Immature natural killer cell (primary cell): ENCODE measurements at places on chromosomes 11 and 22. TPM values are rescaled to one million over a fixed set of nuclear protein-coding genes. Genes with fewer than 3 reads are reported as not detected.

GRCh38 chr11:126112547-126112946 is 49.9 kb upstream of the CDON start:
- peaks cover 5% of the 10 kb centered on the region for H3K27me3 ChIP-seq
- DNase-seq: no peak
- H3K4me3 ChIP-seq: no peak overlapping the region

GRCh38 chr22:42615092-42615859 is 593 bp upstream of the POLDIP3 start:
- no peaks in the 10 kb centered on the region for H3K36me3 ChIP-seq
- H3K4me3 ChIP-seq: peak overlapping the region; percentile 97
- DNase-seq: peak; percentile 90
- H3K4me1 ChIP-seq: peaks cover 51% of the 10 kb centered on the region

DNA sequence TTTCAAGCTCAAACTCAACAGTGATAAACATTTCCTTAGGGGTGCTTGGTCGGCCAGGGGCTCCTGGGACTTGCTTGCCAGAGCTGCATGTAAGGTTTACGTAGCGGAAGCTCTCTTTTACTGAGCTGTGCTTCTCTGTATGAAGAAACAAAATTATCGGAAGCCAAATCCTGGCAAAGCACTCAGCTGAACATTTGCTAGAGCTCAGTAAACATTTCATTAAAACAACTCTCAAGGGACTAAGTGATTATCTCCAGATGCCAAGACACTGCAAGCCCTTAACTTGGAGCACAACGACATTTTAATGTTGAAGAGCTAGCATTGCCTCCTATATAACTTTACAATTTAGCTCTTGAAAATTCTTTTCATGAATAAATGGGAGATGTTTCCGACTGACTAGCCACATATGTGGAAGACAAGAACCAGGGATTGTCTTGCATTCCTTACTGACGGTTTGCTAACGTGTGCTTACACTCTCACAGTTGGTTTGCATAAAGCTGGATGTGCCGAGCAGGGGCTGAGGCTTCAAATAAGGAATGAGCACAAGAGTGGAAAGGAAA is 43.4 kb downstream of the SCUBE2 start:
- H3K27me3 ChIP-seq: no peaks in the 10 kb centered on the region
- H3K36me3 ChIP-seq: no peaks in the 10 kb centered on the region
- no peak overlapping the region for H3K27ac ChIP-seq
- no peak overlapping the region for H3K4me3 ChIP-seq

GRCh38 chr22:43147821-43148220 is 3.5 kb upstream of the TSPO start:
- H3K36me3 ChIP-seq: no peaks in the 10 kb centered on the region
- H3K4me1 ChIP-seq: peaks cover 47% of the 10 kb centered on the region
- H3K4me3 ChIP-seq: peak overlapping the region; percentile 32
- H3K27me3 ChIP-seq: peaks cover 16% of the 10 kb centered on the region
- DNase-seq: no peak
- H3K27ac ChIP-seq: peak overlapping the region; percentile 34

DNA sequence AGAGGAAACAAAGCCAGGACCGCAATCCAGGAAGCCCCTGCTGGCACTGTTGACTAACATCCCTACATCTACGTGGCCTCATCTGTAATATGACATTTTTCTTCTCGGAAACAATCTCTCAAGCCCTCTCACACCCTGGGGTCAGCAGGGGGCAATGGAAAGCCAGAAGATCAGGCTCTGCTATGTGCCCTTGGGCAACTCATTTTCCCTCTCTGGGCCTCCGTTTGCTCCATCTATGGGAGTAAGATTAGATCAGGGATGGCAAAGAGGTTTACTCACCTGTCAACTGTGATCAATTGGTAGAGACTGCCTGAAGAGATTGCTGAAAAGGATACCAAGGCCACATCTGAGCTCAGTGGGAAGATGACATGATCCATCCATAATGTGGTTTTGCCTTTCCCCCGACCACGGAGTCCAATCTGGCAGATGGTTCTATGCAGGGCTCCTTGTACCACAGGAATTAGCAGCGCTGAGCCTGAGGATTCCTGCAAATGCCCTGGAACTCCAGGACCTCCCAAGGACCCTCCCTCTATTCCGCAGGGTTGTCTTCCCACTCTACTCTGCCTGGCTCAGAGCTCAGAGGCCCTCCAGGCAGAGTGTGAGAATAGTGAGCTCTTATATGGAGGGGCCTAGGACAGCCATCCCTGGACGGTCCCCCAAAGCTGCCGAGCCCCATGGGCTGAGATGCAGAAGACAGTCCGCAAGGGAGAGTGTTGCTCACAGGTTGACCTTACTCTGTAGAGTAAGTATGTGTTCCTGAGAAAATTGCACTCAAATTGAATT is 66.1 kb downstream of the CHST1 start:
- DNase-seq: no peak
- H3K4me1 ChIP-seq: no peaks in the 10 kb centered on the region
- H3K4me3 ChIP-seq: no peak overlapping the region
- no peaks in the 10 kb centered on the region for H3K36me3 ChIP-seq
- peaks cover 26% of the 10 kb centered on the region for H3K27me3 ChIP-seq

DNA sequence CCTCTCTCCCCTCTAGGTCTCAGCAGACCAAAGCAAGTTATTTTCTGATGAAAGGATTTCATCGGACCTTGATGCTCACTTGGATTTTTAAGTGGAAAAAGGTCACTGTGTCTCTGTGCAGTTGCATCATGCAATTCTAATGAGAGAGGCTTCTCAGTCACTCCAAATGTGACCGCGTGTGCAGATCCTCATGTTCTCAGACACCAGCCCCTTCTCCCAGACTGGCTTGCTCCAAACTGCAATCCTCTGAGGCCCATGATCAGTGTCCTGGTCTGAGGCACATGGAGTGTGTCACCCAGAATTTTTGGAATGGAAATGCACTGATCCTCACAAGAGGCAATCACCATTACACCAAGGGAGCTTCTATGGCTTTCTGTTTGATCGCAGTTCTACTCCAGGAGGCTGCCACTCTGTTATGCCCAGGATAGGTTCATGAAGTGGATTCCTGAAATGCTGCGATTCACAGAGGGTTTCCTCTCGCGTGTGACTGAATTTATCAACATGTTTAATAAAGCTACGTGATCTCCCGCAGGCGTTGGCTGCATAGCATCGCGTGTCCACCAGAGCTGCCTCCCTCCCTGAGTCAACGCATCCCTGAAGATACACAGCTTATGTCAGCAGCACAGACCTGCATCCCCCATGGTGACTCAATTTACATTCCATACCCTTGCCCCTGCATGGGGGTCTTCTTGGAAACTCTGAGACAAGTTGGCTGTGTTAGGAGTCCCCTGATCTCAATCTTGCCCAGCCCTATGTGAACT is 544.6 kb upstream of the B3GAT1 start:
- H3K4me1 ChIP-seq: no peaks in the 10 kb centered on the region
- peaks cover 4% of the 10 kb centered on the region for H3K27me3 ChIP-seq
- H3K4me3 ChIP-seq: no peak overlapping the region
- no peak for DNase-seq
- no peak overlapping the region for H3K27ac ChIP-seq
- no peaks in the 10 kb centered on the region for H3K36me3 ChIP-seq

DNA sequence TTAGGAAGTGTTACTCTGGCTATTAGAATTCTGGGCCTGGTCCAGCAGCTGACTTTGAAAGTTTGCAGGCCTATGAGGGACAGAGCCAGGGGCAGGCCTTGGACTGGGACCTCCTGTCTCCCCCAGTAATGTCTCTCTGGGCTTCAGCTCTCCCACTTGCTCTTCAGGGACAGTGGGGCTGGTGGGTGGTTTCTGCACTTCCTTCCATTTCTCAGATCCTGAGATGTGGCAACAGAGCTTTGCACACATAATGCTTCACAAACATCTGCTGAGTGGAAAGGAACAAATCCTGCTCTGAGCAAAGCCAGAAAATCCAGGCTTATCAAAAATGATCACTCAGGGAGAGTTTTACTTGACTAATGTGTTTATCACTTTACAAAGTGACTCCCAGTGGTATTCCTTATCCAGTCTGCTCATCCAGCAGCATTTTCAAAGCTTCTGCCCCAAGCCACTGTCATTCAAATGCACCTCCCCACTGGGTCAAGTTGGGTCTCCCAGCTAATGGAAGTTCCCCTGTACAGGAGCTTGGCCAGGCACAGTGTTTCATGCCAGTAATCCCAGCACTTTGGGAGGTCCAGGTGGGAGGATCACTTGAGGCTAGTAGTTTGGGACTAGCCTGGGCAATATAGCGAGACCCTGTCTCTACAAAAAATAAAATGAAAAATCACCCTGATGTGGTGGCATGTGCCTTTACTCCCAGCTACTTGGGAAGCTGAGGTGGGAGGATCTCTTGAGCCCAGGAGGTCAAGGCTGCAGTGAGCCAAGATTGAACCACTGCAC is 13.5 kb upstream of the OSBP2 start:
- no peak overlapping the region for H3K27ac ChIP-seq
- no peaks in the 10 kb centered on the region for H3K36me3 ChIP-seq
- no peak overlapping the region for H3K4me3 ChIP-seq
- no peaks in the 10 kb centered on the region for H3K4me1 ChIP-seq

- H3K4me1 ChIP-seq: peaks cover 8% of the 10 kb centered on the region
- no peak overlapping the region for H3K27ac ChIP-seq
- peaks cover 14% of the 10 kb centered on the region for H3K27me3 ChIP-seq
- no peaks in the 10 kb centered on the region for H3K36me3 ChIP-seq
These were observed 9.9 kb upstream of the KCNJ5 start for GRCh38 chr11:128881221-128881620.

GRCh38 chr11:25396847-25397246 is 900.0 kb downstream of the LUZP2 start:
- no peak overlapping the region for H3K27ac ChIP-seq
- no peaks in the 10 kb centered on the region for H3K36me3 ChIP-seq
- H3K4me1 ChIP-seq: no peaks in the 10 kb centered on the region
- H3K27me3 ChIP-seq: no peaks in the 10 kb centered on the region
- H3K4me3 ChIP-seq: no peak overlapping the region

Gene DEFB131B
- polyA plus RNA-seq: not detected

Gene APOL4
- 0.27 TPM for polyA plus RNA-seq
